GF-D8 (cell line): ENCODE measurements at places on chromosomes 16 and 17.

GRCh38 chr16:83363521-83363920, 444.3 kb upstream of the HSBP1 start:
- DNase-seq: no peak

- no peak for DNase-seq
Measured at GRCh38 chr17:31314782-31315100, 887 bp upstream of the EVI2B start.

DNA sequence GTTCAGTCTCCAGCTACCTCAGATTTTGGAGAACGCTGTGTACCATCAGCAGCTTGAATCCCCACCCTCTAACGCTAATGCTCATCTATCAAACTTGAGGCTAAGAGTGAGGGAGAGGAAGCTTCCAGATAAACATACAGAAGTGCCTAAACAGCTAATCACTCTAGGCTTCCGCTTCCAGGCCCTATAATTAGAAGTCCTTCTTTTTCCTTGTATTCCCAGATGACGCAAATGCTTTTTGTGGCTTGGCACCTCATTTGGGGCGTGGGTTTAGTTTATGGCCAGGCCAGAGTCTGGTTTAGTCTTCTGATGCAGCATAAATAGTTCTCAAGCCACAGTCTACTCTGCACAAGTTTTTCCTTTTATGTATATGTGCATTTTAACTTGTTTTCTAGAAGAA, 263.4 kb downstream of the BCAS3 start:
- no peak for DNase-seq

- DNase-seq: no peak
Measured at GRCh38 chr16:30018731-30019158, 4.3 kb upstream of the C16orf92 start.

DNA sequence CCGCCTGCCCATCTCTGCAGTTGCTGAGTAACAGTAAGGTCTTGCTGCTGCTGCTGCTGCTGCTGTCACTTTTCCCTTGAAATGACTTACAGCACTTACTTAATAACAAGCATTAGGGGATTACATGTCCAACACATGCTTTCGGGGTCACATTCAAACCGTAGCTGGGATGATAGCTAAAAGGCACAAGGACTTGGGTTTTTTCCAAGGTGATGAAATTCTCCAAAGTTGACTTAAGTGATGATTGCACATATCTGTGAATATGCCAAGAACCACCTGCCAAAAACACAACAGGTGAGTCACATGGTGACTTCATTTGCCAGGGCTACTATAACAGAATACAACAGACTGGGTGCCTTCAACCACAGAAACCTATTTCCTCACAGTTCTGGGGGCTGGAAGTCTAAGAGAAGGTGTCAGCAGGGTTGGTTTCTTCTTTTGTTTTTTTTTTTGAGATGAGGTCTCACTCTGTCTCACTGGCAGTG, 121.9 kb upstream of the TNRC6C start:
- DNase-seq: no peak

- DNase-seq: no peak
Measured at GRCh38 chr16:15639061-15639568, 3.8 kb downstream of the MARF1 start.

DNA sequence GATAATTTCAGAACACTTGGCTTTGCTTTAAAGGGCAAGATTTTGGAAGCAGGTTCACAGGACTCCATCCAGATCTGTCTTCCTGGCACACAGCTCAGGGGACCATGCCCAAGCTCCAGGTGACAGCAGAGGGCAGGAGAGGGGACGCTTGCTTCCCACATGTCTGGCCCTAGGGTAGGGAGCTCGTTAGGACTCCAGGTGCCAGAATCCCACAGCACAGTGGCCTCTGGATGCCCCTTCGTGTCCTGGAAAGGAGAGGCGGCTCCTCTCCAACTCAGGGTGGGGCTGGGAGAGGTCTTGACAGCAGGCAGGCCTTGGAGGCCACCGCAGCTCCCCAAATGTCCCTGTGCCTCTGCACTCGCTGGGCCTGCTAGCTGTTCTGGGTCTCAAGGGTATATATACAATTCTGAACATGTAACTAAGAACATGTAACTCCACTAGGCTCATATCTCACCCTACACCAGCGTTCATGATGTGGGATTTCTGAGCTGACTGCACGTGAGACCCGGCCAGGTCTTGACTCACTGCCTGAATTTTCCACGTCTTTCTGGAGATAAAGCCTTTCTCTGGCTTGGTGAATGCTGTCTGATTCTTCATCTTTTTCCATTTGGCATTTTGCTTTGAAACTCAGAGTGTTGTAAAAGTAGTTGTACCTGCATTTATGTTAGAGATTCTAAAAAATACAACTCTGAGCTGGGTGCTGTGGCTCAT, 52.8 kb downstream of the MARCHF10 start:
- no peak for DNase-seq

- DNase-seq: no peak
Measured at GRCh38 chr16:80285104-80285503, 255.7 kb upstream of the DYNLRB2 start.

- DNase-seq: no peak
Measured at GRCh38 chr17:4362141-4362540, 4.3 kb downstream of the UBE2G1 start.

GRCh38 chr17:63369233-63369632, 76.9 kb downstream of the CYB561 start:
- DNase-seq: no peak

GRCh38 chr17:32794533-32795246, 82.2 kb downstream of the MYO1D start:
- DNase-seq: no peak
